ENCODE measurements at places on chromosomes 3 and 15.

- no peak for DNase-seq
These were observed 176.5 kb upstream of the LYSMD4 start for GRCh38 chr15:99909592-99910295.

DNA sequence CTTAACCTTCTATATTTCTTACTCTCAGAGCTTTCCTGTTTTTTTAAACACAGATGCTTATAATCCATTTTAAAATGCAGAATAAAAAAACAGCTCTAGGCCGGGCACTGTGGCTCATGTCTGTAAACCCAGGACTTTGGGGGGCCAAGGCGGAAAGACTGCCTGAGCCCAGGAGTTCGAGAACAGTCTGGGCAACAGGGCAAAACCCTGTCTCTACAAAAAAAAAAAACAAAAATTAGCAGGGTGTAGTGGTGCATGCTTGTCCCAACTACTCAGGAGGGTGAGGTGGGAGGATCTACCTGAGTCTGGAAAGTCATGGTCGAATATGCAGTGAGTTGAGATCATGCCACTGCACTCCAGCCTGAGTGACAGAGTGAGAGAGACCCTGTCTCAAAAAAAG lies 15.5 kb downstream of the SMARCC1 start:
- no peak for DNase-seq

DNA sequence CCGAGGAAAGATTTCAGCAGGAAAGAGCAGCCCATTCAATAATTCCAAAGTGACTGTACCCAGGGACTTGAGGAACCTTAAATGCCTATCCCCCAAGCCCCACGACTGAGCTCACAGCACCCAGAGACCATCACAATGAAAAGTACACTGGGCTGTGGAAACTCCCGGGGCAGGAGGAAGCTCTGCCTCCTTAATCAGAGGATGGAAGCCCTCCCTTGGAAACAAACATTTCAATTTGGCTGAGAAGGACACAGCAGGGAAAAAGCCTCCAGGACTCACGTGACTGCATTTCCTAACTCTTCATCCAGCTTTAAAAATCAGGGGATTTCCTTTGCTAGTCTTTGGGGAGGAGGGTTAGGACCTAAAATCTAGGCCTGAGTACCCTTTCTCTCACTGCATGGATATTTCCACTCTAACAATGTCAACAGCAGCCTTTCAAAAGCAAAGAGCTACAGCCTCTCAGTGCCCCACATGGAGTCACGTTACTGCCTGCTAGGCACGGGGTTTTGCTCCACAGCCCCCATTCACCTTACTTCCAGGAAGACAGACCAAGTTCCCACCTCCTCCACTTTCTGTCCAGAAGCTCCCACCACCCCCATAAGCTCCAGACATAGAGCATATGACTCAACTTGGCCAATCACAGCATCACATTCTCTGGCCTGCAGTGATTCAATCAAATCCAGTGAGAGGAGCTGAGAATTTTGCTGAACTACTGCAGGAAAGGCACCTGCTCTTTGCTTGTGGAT lies 68.9 kb upstream of the WNT5A start:
- no peak for DNase-seq

GRCh38 chr15:99328106-99329072 lies 77.1 kb downstream of the LRRC28 start:
- DNase-seq: no peak

DNA sequence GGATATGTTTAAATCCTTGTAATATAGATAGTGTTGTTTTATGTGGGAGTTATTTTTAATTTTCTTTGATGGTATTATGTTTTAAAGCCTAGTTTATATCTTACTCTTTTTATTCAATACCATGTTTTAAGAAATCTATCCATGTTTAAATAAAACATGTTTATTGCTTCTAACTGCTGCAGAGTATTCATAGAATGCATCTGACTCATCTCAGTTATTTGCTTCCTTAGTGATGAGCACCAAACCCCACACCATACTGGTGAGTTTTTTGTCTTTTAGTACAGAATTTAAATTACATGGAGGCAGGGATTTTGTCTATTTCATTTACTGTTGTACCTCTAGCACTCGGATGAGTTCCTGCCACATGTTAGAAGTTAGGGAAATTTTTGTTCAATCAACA lies 209.2 kb downstream of the NSUN3 start:
- DNase-seq: no peak

DNA sequence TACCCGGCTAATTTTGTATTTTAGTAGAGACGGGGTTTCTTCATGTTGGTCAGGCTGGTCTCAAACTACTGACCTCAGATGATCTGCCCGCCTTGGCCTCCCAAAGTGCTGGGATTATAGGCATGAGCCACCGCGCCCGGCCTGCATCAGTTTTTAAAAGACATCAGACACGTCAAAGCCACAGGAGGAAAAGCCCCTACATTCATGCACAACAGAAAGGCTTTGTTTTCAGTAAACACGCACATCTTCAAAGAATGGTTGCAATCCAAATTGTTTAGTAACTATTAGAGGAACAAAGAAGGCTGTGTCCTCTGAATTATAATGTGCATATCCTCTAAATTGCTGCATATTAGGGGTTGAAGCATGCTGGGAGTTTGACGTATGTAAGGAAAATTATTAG lies 53.3 kb downstream of the BTD start:
- DNase-seq: no peak

DNA sequence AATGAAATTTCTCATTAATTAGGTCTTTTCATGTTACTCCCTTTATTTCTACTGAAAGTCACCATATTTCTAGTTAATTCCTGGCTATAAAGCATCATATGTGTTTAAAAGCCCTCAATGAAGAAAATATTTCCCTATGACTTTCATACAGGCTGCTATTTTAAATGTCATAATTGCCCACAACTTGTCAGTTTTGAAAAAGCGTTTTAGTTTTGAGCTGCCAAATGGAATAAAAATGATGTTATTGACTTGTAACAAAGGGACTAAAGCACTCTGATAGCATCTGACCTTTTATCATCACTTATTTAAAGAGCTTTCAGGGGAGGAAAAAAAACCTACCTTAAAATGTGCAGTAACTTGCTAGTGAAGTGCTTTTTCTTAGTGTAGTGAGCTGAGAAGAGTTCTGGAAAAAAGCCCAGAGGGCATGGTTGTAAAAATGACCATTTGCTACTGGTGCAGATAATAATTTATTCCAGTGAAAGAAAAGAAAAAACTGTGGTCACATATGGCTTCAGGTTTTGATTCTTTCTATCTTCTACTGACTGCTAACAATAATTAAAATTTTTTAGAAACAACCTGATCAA lies 877.2 kb downstream of the CADM2 start:
- DNase-seq: no peak

GRCh38 chr3:13078163-13078905 lies 5.1 kb upstream of the IQSEC1 start:
- no peak for DNase-seq

GRCh38 chr3:98433764-98434163 lies 29.2 kb upstream of the OR5K1 start:
- no peak for DNase-seq
